ENCODE measurements at places on chromosomes 6 and 20.

DNA sequence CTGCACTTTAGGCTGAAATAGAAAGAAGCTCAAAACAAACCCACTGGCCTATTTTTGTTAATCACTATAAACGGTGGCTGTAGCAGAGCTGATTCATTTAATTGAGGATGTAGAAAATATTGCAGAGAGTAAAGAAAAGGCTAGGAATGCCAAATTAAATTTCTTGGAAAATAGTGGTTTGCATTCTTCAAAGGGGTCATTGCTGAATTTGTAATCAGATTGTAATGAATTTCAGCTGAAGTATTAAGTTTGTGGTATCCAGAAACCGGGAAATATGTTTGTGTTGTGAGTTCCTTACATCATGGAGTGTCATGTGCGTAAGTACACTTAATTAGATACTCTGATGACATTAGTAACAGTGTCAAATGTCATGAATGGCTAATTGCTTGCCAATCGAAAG, 203.0 kb downstream of the SAMD5 start:
- no peak for DNase-seq

DNA sequence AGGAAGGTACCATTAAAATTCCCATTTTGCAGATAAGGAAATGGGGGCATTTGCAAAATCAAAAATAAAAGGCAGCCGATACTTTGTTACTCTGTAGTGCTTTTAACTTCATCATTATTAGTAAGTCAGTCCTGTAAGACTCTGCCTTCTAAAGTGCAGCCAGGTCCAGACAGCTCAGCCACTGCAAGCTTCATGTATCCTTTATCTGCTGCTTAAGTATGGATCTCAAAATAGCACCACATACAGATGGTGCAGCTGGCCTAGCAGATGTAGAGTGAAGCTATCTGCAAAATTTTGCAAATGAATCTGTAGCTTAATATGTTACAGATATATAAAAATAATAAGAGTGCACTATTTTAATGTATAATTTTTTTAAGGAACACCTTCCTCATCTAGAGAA, 53.4 kb downstream of the NUS1 start:
- DNase-seq: no peak

DNA sequence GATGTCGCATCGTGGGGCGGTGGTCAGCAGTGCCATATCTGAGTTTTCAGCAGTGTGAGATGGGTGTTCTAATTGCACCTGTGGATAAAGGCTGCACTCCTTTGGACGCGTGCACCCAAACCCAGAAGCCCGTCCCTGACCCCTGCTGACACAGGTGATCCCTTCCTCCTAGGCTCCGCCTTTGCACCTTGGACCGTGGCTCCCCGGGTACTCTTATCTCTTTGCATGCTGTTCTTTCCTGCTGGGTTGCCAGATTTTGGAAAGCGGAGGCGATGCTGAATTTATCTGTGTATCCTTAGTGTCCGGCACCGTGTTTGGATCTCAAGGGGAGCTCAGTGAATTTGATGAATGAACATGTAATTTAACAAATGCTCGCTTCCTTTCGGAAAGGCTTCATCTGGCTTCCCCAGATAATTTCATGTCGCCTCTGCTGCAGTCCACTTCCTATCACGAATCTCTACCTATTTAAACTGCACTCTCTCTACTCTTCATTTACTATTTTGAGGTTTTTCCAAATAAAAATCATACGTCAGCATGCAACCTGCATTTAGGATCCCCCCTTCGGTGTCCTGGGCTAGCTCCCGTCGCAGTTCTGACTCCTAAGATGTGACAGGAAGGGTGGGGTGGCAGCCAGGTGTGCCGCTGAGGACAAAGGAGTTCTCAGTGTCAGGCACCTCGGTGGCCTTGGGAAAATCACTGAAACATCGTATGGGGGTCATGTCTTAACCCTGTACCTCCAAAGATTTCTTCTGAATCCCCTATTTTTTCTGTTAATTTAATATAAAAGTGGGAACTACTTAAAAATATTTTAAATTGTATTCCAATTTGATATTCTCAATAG, 753 bp upstream of the PERP start:
- DNase-seq: no peak

- no peak for DNase-seq
These were observed 36.6 kb upstream of the HDAC2 start for GRCh38 chr6:114007516-114007915.

- no peak for DNase-seq
These were observed 10.9 kb downstream of the SNX5 start for GRCh38 chr20:17957505-17958363.

DNA sequence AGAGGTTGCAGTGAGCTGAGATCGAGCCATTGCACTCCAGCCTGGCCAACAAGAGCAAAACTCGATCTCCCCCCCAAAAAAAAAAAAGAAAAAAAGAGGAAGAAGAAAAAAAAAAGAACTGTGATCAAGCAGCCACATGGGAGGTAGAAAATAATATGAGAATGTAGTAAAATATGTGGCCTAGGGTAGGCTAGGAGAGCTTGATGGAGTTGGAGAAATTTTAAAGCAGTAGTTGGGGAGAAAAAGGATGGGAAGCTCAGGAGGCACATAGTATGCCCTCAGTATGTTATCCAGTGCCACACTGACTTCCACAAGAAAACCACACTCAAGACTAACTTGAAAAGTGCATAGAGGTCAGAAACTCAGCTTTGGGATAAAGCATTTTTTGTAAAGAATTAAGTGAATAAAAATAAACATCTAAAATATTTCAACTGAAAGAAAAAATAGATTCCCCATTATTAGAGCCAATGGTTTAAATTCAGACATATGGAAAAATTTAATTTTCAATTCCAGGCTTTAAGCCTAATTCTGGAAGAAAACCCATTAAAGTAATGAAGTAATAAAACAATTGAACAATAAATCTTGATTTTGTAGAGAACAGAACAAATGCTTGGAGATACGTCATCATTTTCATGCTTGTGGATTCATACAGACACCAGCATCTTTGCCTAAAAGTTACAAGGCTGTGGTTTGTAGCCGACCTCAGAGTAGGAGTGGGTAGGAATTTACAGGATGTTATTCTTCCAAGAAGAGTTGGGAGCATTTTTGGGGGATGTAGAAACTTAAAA, 34.7 kb downstream of the PLEKHG1 start:
- DNase-seq: no peak

- no peak for DNase-seq
These were observed 65.0 kb downstream of the HDDC2 start for GRCh38 chr6:125236536-125237327.

GRCh38 chr20:1121429-1121828, 3.0 kb downstream of the PSMF1 start:
- DNase-seq: no peak

GRCh38 chr20:18738055-18738454, 75.5 kb upstream of the SCP2D1 start:
- DNase-seq: no peak

GRCh38 chr6:166228839-166229528, 61.3 kb upstream of the TBXT start:
- no peak for DNase-seq

DNA sequence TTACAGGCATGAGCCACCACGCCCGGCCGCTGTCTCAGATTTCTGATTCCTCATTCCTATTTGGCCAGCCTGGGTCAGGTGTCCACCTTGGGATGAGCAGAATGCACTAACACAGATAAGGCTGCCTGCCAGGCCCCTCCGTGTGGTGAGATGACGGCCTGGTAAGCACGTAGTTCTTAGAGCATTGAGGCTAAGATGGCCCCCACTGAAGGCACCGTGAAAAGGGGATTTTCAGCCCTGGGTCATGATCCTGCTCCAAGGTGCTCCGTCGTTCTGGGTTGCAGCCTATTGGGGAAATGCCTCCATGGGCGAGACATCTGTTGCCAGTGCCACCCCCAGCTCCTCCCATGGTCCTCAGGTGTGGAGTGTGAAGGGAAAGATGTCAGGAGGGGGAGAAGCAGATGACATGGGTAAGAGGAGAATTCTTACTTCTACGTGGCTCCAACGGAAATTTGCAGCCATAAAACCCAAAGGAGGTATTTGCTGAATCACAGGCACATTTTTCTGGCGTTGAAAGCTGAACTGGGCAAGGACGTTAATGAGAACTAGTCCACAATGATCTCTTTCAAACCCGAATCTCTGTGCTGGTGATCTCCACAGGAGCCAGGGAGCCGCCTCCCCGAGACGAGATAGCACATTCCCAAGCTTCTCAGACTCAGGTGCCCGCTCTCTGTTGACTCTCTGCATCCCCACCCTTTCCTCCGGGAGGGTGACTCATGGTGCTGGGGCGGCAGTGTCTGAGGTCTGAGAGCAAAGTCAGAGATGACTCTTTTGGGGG, 34.0 kb upstream of the BMP6 start:
- DNase-seq: no peak

GRCh38 chr6:84061174-84061573, 27.6 kb downstream of the MRAP2 start:
- DNase-seq: no peak

DNA sequence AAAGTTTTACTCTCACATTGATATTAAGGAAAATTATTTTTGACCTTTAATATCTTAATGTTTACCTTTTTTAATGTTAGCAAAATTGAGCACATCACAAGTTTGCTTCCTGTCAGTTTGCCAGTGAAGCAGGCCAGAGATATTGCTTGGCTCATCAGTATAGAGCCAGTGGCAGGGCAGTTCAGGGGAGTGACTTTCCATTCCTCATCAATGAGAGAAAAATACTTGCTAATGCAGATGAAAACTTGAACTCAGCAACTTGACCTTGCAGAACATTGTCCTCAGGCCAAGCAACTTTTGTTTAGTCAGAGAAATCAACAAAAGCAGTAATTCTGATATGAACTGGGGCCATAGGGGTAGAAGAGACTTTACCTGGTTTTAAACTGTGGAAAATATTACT, 6.9 kb downstream of the TAB2 start:
- no peak for DNase-seq

- DNase-seq: peak; percentile 43
These were observed 2.5 kb upstream of the BHLHE23 start for GRCh38 chr20:63009045-63009961.

- DNase-seq: no peak
These were observed 705.4 kb downstream of the MAFB start for GRCh38 chr20:39983655-39984054.

GRCh38 chr6:35036059-35036827, 104.9 kb downstream of the TCP11 start:
- DNase-seq: no peak

DNA sequence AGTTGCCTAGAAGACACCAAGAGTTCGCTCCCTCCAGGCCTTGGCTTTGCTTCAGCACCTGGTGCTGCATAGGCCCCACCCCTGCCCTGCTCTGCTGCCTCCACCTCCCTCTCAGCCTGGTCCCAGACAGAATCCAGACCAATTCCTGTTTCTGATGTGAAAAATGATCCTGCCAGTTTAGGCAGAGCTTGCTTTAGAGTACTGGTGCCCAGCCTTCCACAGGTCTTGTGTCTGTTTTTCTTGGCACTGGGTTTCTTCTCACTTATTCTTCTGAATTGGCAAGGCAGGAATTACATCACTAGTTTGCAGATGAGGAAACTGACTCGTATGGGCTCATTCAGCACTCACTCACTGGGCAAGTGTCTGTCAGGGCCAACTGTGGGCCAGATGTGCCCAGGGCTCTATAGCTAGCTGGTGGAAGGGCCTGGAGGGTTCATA, 53.0 kb downstream of the HLA-A start:
- no peak for DNase-seq

- DNase-seq: no peak
These were observed 71.2 kb downstream of the HIVEP1 start for GRCh38 chr6:12083302-12083701.

- no peak for DNase-seq
These were observed 191.8 kb downstream of the TMEM200A start for GRCh38 chr6:130557481-130558112.

- no peak for DNase-seq
These were observed 229.8 kb downstream of the SOD2 start for GRCh38 chr6:159463119-159463829.

DNA sequence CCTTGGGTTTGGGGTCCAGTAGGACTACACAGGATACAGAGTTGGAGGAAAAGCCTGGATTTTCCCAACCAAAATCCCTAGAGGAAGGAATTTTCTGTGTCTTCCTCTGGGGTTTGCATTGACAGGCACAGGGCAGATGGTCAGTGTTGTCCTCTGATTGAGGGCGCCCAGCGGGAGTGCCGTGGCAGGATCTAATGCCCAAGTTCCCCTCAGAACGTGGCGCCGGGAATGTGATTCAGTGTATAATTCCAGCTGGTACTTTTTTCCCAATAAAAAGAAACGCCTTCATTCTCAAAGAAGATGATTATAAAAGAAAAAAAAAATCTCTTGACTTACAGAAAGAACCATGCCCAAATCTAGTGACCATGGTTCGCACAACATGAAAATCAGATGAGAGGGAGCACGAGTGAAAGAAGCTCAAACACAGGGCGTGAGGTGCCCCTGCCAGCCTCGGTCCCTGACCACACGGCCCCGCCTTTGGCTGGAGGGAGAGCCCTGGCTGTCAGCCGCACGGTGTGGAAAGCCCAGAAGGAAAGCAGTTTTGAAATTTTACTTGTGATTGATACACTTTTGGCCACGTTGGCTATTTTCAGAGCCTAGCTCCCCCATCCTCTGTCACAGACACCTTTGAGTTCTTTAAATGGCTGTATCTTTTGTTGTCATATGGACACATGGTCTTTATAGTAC, 31.6 kb downstream of the VEGFA start:
- DNase-seq: no peak

- DNase-seq: peak; percentile 73
These were observed 393.1 kb downstream of the ZFAND3 start for GRCh38 chr6:38212579-38212978.

DNA sequence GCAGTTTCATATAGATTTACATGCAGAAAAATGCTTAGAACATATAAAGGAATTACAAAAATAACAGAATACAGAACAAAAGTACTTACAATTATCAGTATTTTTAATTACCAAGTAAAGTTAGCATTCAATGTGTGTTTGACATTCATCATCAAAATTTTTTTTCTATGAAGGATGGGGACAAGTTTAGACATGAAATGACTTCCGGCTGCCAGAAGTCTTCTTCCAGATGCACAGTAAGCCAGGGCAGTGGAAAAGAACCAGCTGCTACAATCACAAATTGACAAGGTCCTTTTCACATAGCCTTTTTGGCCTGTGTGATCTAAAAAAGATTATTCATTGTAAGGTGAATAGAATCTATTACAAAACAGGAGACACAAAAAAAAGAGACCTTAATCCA, 73.8 kb downstream of the HUS1B start:
- DNase-seq: no peak
